Stimulated activated CD4-positive, alpha-beta T cell treated with anti-CD3 and anti-CD28 coated beads, Interleukin-12 subunit alpha, Interleukin-12 subunit beta, amount 100 ng/mL, for 4 hours (primary cell): ENCODE measurements at places on chromosomes 2 and 18.

GRCh38 chr2:228949831-228950230, 321.3 kb downstream of the PID1 start:
- DNase-seq = no peak

DNA sequence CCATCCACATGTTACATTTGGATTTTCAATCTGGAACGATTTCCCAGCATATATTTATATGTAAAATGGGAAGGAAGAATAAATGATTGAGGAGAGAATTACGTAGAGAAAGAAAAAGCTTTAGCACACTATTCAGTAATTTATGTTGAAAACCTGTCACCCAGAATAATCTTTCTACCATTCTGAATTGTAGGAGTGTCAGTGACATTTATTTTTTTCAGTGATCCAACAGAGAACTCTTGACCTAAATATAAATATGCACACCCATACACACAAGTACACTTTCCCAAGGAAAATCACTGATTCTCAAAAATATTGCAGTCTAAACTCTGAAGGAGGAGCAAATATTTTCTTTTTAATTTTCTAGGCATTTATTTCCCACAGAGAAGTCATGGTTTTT, 140.2 kb upstream of the LRP1B start:
- no peak for DNase-seq

DNA sequence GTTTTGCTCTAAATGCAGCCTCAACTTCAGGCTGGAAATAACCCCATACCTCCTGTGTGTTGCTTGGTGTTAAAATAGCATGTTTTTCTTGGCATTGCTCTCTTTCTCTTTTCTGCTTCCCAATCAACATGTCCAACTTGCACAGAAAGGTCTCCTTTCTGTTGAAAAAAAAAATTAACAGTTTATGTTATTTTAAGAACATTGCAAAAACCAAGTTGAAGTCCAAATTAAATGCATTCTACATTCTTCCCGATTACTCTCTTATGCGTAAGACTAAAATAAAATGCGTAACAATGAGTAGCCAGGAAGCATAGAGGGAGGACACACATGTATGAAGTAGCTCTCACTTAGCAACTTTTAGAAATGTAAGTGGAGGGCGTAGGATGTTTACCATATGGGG, 1406.1 kb upstream of the NXPH2 start:
- DNase-seq = no peak

DNA sequence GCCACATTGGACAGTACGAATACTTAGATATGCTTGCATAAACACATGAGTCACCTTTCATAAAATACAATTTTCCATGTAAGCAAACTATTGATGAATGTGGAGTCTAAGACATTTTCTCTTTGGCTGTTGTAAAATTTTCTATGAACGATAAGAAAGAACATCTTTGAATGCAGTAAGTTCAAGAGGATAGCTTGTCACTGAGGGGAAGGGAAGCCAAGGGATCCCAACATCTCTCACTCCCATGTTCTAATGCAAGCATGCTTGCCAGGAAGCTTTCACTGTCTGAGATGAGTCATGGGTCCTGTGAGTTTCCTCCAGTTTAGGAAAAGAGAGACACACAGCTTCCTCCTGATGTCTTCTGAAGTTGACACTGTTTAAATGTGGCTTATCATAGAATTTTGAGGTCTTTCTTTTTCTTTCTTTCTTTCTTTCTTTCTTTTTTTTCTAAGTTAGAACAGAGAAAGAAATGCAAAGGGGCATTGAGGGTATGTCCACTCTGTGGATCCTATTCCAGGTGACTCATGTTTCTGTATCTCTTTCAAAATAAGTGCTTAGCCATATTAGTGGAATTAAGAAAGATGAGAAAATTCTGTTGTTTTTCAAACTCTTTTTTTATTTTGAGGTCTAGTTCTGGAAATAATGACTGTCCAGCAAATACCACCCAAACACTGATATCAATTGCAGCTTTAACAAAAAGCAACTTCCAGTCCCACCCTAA, 146.6 kb downstream of the RDH14 start:
- DNase-seq = no peak

- DNase-seq = no peak
These were observed 4.5 kb downstream of the FAM117B start for GRCh38 chr2:202639231-202639630.

- no peak for DNase-seq
These were observed 39.7 kb upstream of the B3GNT7 start for GRCh38 chr2:231355508-231356465.
